ENCODE measurements at places on chromosomes 4 and X.

- DNase-seq = no peak
These were observed 403.8 kb downstream of the FSTL5 start for GRCh38 chr4:161760008-161760407.

DNA sequence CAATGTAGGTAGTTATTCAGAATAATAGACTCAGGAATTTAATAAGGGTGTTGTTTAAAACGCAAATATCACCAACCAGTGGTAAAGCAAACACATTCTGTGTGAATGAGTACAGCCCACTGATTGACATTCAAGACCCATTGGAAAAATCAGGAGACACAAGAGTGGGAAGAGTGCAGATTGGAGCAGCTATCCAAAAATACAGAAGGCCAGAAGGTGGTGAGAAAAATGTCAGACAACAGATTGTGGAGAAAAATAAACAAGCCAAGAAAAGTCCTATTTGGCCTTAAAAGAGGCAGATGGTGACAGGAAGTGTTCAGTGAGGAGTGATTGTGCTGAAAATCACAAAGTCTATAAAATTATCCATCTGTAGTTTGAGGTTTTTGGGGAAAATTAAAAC, 39.3 kb downstream of the CPE start:
- DNase-seq = no peak

GRCh38 chr4:16684097-16684496, 214.3 kb downstream of the LDB2 start:
- DNase-seq = no peak

DNA sequence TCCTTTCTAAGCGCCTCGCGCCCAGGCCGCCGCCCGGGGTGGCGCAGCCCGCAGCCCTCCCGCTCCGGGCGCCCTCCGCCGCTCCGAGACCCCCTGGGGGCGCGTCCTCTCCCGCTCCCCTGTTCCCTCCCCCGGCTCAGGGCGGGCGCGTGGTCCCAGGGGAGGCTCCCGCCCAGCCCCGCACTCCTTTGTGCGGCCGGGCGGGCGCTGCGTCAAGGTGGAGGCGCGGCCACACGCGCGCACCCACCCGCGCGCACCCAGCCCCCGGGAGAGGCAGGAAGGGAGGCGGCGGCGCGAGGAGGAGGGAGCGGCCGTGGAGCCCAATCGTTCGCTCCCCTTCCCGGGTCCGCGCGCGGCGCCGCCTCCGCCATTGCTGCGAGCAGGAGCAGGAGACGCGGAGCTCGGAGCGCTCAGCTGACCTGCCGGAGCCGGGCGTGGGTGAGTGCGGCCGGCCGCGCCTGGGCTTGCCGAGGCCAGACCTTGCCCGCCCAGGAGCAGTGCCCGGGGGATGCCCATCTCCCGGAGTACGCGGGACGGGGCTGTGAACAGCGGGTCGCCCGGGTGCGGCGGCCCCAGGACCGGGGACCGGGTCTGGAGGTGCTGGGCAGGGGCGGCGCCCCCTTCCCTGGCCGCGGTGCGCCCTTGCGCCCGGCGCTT, at the start of gene NSG1:
NSG1 (plus strand) TSS at position 367 of the 657 bp plus-strand sequence. CDS start 528 bp downstream, outside the sequence.
- DNase-seq = peak; percentile 42

DNA sequence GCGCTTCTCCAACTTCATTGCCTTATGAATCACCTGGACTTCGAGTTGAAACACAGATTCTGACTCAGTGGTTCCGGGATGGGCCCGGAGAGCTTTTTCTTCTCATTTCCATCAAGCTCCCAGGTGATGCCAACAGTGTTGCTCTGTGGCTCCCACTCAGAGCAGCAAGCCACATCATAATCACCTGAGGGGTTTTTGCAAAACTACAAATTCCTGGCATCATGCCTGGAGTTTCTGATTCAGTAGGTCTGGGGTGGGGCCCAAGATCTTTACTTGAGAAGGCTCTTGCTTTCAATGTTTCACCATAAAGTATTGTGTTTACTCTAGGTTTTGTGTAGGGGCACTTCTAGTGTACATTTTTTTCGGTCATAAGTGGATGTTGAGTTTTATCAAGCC, 7.0 kb downstream of the MTM1 start:
- DNase-seq = no peak

- no peak for DNase-seq
These were observed 176.2 kb downstream of the RAPGEF2 start for GRCh38 chr4:159279084-159279483.

GRCh38 chr4:122882857-122883735, 39.3 kb downstream of the NUDT6 start:
- no peak for DNase-seq

DNA sequence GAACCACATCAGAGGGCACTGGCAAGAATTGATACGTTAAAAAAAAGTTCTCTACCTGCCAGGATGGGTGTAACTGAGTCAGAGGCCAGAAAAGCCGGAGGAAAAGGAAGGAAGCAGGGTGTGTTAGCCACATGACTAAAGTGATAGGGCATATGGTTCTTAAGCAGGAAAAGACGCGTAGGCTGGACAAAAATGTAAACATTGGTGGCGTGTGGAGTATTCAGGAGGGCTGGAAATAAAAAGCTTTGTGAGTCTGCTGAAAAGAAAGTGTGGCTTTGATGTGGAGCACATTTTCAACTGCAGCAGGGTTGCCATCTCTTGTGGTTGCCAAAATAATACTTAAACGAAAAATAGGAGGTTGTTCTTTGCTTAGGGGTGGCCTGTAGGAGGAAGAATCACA, 186.5 kb upstream of the RPL34 start:
- DNase-seq = no peak

GRCh38 chr4:127793528-127793927, 11.4 kb downstream of the HSPA4L start:
- DNase-seq = no peak

DNA sequence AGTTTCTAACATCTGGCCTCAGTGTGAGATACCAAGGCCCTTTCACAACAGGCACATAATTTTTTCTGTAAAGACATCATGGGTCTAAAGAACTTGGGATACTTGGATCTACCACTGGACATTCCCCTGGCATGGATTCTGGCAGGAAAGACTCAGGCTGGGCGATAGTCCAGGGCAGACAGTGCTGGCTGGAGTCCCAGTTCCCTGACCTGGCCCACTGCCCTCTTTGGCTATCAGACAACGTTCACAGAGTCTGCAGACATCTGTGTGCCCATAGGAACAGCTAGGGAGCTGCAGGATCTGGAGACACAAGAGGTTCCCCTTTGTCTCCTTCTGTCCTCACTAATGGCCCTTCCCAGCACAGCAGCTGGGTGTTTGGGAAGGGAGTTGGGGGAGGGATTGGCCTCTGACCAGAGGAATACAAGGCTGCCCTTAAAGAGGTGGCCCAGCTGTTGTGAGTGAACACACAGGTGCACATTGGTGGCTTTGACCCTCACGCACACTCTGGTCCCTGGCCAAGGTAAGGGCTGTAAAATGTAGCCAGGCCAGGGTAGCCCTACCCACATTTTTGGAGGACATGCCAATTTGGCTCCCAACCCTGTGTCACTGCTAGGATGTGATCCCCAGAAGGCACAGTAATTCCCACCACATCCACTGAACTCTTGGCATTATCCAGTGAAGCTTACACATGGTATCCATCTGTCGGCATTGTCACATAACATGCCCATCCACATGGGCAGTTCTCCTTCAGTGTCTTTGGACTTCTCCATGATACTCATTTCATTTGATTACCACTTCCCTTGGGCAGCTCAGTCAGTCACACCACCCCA, 72.3 kb downstream of the SOX3 start:
- DNase-seq = no peak

- DNase-seq = no peak
These were observed 1454.8 kb downstream of the RPA4 start for GRCh38 chrX:98338544-98338943.

DNA sequence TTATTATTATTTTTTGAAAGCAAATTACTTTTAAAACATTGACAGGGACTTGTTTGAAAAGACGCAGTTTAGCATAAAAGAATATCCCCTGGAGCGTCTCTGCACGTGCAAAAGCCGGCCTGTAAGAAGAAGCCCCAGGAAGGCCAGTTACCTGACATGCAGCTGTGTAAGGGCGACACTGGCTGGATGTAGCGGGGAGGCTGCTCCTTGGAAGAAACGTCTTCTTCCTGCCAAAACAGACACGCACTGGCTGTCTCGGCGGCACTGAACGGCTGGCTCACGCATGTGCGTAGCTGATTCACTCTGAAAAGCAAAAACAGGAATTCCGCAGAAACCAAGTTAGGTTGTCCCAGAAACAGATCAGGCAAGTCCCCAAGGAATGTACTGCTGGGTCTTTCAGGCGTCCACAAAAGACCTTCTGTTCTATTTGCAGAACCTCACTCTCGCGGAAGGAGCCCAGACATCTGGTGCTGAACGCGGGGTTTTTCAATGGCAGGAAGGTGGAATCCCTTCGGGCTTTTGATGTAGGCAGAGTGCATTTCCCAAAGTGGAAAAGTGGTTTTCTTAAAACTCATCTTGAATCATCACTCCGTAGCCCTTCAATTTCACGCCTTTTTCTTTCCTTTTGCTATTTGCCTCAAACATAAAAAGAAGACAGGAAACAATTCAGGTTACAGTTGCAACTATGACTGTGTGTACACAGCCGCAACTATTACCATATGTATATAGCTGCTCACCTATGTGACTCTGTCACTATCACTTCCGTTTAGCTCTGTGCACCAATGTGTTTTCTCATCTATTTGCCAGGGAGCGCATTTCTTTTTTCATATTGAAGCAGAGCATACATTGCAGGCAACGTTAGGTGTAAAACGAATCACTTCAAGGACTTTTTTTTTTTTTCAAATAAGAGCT, 38.1 kb upstream of the ARSH start:
- peak; percentile 5 for DNase-seq

DNA sequence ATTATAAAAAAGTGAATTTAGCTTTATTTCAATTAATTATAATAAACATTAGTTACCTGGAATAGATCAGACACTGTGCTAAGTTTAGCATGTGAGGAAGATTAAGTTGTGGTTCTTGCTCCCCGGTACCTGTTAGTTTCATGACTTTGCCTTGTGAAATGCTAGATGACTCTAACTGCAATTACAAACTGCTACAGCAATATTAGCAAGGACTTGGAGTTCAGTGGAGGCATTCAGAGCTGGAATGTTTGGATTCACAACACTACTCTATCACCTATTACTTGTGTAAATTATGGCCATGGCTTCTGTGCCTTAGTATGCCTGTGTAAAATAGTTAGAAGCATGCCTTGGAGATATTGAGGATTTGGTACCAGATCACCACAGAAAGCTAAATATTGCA, 21.4 kb upstream of the ANXA10 start:
- no peak for DNase-seq

GRCh38 chr4:123398853-123399626, 2.4 kb downstream of the SPRY1 start:
- DNase-seq = peak; percentile 63

GRCh38 chr4:85455942-85456341, 19.0 kb upstream of the ARHGAP24 start:
- DNase-seq = no peak

DNA sequence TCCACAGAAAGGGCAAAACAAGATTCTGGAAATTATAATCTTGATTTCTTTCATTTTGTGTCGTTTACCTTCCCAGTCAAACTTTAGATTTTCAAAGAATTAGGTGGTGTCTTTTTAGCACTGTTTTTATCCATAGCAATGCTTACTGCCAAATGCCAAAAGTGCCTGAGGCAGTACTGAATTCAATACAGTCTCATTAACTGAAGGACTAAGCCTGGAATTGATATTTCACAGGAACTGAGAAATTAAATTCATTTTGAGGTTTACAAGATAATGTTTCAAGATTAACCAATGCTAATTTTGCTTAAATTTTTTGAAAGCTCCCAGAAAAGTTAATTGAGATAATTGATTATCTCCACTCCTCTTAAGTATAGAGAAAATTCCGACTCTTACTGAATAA, 68.8 kb upstream of the ARHGAP24 start:
- no peak for DNase-seq

GRCh38 chrX:72685810-72686456, 28.2 kb downstream of the PHKA1 start:
- no peak for DNase-seq

DNA sequence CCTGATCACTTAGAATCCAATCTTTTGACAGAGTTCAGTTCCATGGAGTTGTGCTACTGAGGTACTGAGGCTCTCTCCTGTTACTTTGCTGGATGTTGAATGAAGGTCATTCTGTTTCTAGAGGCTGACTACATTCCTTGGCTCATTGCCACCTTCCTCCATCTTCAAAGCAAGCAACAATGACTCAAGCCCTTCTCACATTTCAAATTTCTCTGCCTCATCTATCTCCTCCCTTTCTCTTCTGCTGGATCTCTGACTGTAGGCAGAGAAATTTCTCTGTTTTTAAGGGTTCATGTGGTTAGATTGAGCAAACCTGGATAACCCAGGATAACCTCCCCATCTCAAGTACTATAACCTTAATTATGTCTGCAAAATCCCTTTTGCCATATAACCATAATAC, 775.4 kb downstream of the STPG2 start:
- no peak for DNase-seq

DNA sequence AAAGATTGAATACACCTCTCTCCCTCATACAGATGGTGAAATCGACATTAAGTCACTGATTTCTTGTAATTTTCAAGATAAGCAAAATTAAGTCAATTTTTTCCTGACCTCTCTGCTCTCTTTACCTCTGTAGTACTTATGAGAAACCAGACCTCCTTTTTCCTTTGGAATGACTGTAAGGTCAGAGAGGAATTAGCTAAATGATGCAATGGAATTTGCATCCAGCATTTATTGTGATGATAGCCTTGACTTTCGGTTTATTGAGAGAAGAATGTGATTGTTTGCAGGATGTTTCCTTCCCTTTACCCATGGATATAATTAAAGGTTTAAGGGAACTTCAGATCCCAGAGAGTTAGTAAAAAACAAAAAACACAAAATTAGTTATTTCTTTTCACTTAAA, 22.4 kb downstream of the STK26 start:
- peak; percentile 21 for DNase-seq

GRCh38 chr4:165312506-165312905, 15.0 kb upstream of the MSMO1 start:
- no peak for DNase-seq

Measured in GM23338 (cell line).